ENCODE measurements at places on chromosomes 5 and 9.

DNA sequence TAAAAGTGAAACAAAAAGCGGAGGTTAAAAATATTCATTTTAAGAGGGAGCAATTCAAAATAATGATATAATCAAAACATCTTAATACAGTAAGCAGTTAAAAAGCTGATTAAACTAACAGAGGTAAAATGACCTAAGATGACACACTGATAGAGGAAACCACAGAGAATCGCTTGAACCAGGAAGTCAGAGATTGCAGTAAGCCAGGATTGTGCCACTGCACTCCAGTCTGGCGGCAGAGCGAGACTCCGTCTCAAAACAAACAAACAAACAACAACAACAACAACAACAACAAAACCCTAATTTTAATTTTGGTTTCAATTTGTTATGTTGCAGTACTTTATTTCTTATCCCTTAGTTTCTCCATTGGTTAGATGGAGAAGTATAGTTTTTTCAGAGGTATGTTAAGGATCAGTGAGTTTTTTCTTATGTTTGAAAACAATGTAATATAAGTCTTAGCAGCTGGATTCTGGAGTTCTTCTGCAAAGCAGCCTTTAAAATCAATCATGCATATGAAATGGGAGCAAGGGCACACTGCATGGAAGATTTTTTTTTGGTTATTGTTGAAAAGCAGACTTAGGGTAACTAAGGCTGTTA is 58.5 kb downstream of the MLANA start:
- no peak for DNase-seq

DNA sequence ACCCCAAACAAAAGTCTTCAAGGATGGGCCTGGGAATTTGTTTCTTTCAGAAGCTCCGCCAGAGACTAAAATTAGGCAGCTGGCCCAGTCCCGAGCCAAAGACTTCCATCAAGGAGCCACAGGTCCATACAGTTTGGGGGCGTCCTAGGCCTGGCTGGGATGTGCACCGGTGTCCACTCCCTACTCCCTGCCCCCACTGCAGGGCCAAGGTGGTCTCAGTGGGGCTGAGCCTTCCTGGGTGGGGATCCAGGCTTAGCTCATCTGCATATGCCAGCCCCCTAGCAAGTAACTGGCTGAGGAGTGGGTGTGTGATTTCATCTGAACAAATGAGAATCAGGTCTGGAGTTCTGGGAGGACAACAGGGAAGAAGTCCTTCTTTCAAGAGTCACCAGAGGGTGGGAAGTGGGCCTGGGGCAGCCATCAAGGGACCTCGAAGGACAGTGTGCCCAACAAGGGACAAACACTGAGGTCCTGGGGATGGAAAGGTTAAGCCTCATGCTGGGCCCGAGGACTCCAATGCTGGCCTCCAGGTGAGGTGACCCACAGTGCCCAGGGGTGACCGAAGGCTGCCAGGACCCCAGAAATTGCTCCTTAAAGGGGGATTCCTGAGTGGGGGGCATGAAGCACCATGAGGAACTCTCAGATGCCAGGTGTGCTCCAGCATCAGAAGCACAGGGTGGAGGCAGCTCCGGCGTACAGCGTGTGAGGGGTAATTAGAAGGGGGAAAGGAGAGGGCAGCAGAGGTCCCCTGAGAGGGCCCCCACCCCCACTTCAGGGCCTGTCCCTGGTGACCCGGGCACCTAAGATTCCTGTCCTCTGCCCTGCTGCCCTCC is 91.3 kb downstream of the ZNF354C start:
- no peak for DNase-seq

- no peak for DNase-seq
Measured at GRCh38 chr5:21452449-21452848, 1400.7 kb downstream of the CDH12 start.

- no peak for DNase-seq
Measured at GRCh38 chr9:121398374-121398773, 28.3 kb upstream of the STOM start.

DNA sequence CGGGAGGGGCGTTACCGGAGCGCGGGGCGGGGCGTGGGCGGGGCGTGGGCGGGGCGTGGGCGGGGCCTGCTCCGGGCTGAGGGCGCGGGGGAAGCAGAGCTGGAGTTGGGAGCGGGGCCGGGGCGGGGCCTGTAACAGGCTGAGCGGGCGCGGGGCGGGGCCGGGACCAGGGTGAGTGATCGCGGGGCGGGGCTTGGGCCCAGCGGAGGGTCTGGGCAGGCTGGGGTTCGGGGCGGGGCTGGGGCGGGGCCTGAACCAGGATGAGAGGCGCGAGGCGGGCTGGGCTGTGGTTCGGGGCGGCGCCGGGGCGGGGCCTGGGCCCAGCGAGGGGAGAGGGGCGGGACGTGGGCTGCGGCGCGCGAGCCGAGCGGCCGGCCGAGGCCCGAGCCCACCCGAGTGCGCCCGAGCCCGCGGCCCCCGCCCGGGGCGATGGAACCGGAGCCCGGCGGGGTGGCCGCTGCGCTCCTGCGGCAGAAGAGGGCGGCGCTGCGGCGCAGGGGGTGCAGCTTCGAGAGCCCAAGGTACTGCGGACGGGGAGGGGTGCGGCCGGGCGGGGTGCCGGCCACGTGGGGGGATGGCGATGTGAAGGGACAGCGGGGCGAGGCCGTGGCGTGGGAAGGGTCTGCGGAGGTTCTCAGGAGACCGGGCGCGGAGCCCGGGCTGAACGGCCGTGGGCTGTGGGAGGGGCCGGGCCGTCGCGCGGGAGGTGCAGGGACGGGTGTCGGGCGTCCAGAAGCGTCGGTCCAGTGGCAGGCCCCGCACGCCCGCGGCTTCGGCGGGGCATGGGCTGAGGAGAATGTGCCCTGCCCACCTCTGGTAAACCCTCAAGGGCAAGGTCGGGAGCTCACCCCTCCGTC is 39.5 kb upstream of the GARNL3 start:
- DNase-seq = peak; percentile 93

GRCh38 chr5:80615266-80615914 is 39.1 kb upstream of the MSH3 start:
- no peak for DNase-seq

DNA sequence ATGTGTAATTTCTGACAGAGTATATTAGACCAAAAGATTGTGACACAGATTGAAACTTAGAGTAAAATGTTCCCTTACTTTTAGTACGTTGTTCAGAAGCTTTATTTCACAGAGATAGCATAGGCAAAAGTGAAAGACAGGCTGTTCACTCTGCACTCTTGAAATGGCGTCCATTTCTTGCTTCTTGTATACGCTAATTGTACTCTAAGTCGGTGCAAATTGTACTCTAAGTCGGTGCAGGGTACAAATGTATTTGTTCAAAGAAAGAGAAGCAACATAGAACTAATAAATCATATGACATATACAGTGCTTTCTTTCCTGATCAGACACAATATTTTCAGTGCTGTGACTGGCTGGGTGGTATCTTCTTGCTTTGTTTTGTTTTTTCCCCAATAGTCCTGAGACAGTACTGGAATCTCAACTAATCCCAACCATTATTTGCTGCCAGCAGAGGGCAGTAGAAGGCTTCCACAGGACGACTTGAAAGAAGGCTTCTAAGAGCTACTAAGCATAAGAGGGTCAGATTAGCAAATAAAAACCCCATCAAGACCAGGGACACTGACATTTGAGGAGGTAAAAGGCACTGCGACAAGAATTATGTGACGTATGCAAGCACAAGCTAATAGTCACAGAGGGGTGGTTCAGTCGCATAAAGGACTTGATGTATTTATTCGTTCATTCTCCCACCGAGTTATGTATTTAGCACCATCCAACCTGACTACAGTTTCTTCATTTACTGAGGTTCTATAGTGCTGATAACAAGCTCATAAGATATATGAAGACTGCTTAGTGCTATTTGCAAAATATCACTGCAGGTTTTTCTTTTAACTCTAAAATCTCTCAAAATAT is 831.8 kb downstream of the TAF11L14 start:
- DNase-seq = no peak

- no peak for DNase-seq
Measured at GRCh38 chr9:127793093-127793708, 7.4 kb downstream of the CDK9 start.

- no peak for DNase-seq
Measured at GRCh38 chr5:112732131-112732530, 5.6 kb upstream of the APC start.

DNA sequence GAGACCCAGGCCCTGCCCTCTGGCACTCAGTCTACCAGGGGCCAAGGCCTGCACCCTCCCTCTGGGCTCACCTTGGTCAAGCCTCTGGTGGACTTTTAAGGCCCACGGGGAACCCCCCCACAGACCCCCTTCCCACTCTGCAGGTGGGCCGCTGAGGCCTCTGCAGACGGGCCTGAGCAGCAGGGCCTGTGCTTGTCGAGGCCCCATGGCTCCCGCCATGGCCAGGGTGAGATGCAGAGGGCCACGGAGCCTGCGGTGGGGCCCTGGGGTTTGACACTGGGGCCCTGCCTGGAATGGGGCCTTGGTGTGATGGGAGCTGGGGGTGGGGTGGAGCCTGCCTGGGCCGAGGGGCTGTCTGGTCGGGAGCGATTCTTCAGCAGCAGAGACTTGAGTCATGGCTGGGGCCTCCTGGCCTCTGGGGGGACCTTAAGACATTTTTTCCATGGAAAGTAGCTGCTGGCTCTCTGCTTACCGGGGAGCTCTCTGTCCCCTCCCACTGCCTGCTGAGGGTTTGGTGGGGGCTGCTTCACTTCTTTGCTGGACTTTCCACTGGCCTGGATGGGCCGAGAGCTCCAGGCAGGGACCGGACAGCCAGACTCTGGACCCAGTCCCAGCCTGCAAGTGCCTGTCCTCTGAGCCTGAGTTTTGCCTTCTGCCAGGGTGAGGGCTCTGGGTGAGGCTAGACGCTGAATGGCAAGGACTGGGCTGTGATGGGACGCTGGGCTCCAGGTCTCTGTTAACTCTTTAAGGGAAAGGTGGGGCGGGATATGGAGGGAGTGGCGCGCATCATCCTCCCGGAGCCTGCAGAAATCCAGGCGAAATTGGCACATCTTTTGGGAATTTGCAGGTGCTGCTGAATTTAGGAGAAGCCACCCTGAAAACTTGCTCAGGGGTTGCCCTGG is 132.2 kb downstream of the RXRA start:
- no peak for DNase-seq

- DNase-seq = no peak
Measured at GRCh38 chr5:111486055-111486454, 26.3 kb downstream of the STARD4 start.

GRCh38 chr9:80213613-80214012 is 641.8 kb downstream of the TLE4 start:
- no peak for DNase-seq

DNA sequence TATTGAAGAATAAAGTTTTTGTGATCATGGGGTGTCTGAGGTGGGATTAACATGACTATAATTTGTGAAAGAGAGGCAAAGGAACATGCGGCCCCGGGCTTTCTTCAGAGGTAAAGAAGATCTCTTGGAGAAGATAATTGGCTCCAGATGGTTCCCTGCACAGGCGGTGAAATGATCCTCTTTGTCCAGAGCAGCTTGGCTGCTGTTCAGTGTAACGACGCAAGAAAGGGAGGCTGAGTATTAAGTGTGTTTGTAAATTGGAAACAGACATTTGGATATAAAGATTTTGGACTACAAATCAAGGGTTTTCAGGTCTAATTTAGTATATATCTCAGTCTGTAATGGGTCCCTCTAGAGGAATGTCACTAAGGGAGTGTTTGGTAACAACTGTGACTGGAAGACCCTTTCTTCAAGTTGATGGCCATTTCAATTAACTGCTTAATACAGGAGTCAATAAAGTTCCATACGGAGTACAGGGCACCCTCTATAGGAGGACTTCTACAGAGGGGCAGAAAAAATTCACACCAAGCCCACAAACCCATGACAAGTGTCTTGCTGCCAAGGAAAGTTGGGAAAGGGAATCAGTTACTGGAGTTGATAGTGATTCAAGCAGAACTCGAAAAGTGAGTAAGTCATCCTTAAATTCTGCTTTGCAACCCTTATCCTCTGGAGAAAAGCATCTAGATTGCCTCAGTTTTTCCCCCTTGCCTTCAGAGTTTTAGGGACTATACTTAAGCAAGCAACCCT is 4.1 kb downstream of the EQTN start:
- no peak for DNase-seq

DNA sequence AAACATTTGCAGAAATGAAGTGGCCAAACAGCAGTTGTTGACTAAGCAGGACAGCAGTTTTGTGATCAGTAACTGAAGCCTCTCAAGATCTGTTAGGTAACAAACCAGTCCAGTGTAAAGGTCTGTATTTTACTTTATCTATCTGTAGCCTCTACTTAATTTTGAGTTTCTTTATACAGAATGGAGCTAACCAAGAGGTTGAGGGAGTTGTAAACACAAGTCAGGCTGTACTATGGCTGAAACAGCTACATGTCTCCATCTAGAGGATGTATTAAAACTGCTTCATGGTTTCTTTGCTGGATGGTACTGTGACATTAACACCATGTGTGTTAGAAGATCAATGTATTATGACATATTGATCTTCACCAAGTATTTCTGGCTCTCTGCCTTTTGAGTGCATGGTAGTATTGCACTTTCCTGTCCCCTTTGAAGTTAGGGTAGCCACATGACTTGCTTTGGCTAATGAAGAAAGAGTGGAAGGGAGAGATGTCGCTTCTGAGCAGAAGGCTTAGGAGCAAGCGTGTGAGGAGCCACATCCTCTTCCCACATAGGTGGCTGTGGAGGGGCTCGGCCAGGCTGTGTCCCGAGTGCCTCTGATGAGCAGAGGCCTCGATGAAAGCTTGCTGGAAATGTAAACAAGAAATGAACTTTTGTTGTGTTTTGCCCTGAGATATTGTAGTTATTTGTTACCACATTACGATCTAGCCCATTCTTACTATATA is 105.6 kb upstream of the PCA3 start:
- no peak for DNase-seq

- no peak for DNase-seq
Measured at GRCh38 chr5:139190125-139190524, 8.0 kb downstream of the SIL1 start.

- no peak for DNase-seq
Measured at GRCh38 chr5:54739371-54739770, 221.8 kb downstream of the SNX18 start.

DNA sequence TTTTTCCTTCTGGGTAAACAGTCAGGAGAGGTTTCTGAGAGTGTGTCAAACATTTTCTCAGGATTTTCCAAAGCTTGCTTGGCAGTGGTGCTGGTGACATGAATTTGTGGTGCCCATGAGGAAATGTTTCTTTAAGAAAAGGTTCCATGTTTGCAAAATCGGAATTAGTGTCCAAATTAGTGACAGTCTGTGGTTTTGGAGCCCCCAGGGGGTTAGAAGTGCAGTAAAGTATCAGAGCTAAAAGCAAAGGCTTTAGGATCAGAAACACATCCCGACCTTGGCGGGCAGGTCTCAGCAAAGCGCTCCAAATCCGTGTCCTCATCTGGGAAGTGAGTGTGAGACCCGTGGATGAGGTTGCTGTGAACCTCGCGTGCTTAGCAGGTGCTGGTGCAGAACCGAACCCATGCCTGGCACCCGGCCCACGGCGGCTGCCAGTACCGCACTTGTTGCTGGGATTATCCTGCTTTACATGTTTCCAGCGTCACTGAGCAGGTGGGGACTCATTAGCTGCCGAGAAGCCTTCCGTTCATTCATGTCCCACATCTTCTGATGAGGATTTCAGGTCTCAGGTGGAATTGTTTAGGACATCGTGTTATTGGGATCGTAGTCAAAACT is 70.8 kb upstream of the COL5A1 start:
- no peak for DNase-seq
